T47D (cell line): ENCODE measurements at places on chromosomes 3 and 15.

DNA sequence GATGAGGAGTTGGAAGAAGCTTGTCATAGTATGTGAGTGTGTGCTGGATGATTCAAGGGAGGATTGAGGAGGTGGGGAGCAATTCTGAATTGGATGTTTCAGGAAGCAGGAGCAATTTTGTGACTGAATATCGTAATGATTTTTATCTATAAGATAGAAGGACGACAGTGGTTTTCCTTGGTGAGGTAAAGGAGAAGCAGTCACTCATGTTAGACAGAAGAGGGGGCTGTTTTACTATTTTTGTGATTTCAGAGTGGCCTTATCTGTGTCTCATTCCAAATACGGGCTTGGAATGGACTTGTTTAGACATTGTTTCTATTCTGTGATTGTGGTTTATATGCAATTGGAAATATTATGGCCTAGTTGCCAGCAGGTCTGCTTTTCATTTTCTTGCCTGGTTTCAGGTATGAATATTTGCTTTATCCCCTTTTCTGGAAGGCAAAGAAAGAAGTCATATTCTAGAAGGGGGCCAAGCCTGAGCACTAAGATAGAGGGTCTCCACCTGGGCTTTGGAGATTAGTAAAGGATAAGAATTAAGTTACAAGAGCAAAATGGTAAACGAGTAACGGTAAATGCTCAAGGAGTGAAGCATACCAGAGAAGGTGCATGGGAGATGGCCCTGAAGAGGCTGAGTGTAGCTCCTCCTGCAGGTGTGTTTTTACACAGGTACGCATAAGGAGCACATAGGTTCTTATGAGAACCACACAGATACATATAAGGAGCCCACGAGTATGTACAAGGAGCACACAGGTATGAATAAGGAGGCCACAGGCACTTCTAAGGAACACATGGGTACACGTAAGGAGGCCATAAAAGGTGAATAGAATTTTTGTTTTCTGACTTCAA lies 124.6 kb upstream of the KCNAB1 start:
- peak; percentile 11 for DNase-seq

DNA sequence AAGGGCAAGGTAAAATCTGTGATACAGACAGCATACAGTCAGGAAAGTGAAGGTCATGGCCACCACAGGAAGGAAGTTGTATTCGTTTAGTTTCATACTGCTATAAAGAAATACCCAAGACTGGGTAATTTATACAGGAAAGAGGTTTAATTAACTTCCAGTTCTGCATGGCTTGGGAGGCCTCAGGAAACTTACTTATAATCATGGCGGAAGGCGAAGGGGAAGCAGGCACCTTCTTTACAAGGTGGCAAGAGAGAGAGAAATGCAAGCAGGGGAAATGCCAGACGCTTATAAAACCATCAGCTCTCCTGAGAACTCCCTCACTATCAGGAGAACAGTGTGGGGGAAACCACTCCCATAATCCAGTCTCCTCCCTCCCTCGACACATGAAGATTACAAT lies 353.7 kb upstream of the SEMA6D start:
- DNase-seq = no peak

DNA sequence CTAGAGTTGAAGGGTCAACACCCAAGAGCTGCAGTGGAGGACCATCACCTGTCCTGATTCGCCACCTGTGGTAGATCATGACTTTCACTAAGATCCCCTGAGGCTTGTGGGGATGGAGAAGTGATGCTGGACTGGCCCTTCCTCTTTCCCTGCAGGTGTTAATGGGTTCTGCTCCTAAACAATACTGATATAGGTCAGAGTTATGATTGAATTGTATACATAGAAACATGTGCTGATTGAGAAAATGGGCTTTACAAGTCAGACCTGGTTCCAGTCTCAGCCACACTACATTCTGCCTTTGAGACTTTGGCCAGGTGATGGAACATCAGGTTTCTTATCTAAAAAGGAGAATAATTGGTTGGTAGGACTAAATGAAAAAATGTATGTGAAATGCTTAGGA lies 418.9 kb upstream of the TPRG1 start:
- no peak for DNase-seq

GRCh38 chr3:129031476-129032215 lies 28.9 kb upstream of the GP9 start:
- no peak for DNase-seq
